ENCODE measurements at places on chromosomes 12 and 14.

DNA sequence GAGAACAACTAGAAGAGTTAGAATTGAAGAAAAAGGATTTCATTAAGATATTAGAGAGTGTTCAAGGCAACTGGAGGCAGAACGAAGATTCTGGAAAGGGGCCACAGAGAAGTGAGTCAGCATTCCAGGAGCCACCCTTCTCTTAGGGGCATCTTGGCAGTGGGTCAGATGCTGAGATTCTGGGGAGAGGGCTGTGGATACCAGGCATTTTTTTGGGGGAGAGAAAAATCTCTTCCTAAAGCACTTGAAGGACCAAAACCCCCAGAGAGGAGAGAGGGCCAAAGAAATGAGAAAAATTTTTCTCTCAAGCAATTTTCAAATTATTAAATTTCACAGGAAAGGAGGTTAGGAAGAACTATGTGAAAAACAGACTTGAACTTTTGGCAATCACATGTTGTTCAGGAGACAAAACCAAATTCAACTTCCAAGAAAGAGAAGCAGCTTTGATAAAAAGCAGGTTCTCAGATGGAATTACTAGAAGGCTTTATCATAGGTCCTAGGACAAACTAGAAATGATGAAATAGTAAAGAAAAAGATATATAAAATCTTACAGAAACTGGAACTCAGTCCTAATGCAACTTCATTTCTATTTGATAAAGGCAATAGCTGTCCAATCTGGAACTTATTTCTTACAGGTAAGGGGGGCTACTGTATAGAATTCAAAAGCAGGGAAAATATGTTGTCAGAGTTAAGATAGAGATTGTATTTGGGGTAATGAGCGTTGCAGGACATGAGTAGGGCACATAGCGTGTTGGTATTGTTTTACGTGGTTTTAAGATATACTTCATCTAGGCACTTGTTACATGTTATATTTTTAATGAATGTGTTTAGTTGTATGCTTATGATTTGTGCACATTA, 1.1 kb upstream of the CLEC2D start:
- no peak for DNase-seq

DNA sequence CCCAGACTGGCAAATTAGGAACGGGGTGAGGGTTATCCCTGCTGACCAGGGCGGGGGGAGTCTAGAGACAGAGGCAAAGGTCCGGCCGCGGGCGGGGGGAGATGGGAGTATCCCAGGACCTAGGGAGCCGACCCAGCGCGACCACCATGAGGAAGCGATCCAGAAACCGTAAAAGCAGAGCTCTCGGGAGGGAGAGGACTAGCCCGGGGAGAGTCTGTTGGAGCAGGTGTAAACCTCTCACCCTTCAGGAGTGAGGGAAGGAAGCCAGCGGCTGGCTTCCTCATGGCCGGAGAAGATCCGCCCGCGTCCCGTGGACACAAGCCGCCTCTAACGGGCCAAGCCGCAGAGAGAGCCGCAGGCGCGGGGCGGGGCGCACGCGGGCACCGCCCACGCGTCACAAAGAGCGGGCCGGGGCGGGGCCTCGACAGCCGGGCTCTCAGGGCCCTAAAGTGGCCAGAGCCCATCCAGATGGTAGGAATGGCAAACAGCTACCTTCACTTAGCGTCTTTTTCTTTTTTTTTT, at the start of gene ACRBP:
Gene ACRBP (minus strand): TSS at position 350 of the 522 bp plus-strand sequence. CDS start 66 bp downstream, at position 284.
- DNase-seq, result no peak

- no peak for DNase-seq
Measured at GRCh38 chr12:27077586-27077985, 4.8 kb downstream of the C12orf71 start.

GRCh38 chr12:56286044-56286830, 13.9 kb downstream of the CS start:
- DNase-seq, result no peak

DNA sequence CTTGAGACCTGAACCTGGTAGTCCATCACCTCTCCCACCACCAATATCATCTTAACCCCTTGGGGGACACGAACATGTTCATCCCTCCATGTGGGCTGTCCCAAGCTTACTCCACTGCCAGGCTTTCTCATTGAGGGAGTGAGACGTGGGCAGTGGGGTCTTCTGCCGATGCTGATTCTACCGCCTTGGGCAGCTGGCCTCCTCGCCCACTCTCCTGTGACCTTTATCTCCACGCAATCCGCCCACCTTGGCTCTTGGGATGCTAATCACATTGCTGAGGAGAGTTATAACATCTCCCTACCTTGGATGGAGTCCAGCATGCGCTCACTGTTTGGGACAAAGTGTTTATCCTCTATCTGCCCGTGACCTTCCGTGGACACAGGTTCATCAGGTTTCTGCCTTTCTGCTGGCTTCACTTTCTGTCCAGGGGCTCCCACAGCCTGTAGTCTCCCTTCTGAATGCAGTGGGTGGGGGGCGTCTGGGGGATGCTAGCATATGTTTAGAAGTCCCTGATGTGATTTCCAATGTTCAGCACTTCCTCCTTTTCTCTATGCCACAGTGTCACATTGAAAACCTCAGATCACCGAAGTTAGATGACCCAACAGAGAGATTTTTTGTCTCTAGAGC, 53.2 kb upstream of the ESRRB start:
- no peak for DNase-seq

DNA sequence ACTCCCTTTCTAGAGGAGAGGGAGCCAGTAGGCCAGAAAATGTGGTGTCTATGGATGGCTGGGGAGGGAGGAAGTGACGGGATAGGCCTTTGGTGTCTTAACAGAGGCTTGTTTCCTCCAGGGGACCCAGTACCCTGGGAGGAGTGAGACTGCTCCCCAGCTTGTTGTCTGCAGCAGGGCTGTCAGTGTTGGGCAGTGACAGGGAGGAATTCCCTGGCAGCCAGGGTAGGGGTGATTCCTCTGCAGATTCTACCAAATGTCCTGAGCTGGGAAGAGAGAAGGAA, 64.0 kb downstream of the GALNT16 start:
- no peak for DNase-seq

GRCh38 chr12:23816394-23816851, 133.0 kb downstream of the SOX5 start:
- peak; percentile 10 for DNase-seq

DNA sequence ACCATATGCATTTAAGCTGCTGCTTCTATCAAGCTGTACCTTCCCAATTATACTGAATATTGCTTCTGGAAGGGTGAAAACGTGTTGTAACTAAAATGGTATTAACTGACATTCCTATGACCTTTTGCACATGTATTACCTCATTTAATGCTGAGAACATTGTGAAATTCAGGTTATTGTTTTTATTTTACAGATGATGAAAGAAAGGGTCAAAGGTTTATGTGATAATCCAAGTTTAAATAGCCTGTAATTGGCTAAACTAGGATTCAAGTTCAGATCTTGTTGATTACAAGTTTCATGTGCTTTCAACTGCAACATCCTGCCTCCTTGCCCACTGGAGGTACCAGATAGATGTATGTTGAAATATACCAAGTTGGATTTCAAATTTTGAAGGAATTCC, 433.3 kb upstream of the PRICKLE1 start:
- no peak for DNase-seq

GRCh38 chr14:103692871-103693270, 22.4 kb downstream of the XRCC3 start:
- no peak for DNase-seq

GRCh38 chr12:112798048-112798760, 6.7 kb downstream of the RPH3A start:
- no peak for DNase-seq

DNA sequence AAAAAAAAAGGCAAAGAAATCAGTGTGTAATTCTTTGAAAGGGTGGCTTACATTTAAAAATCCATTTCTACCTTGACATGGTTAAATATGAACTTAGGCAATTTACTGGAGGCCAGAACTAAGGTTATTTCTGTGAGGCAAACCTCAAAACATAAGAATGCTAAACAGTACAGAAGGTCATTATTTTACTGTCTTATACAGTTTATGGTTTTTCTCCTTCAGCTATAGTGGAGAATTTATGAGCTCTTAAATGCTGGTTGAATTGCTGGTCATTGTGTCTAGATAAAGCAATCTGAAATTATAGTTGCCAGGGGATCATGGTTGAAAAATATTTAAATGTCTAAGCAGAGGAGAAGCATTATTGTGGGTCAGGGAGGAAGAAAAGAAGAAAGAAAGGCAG, 70.5 kb downstream of the TRIM9 start:
- no peak for DNase-seq

DNA sequence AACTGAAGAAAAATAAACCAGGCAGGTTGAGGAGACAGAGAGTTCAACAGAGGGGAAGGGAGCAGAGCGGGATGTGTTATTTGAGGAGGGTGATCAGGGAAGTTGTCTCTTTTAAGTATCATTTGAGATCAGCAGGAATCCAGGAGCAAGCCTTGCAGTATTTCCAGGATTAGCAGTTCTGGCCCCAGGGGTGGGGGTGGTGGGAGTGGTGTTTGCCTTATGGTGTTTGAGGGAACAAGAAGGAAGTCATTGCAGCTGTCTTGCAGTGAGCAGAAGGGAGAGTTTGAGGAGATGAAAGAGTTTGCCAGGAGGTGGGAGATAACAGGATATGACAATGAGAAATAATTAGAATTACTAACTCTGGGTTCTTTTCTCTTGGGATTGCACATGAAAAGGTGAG, 418.6 kb downstream of the NELL2 start:
- no peak for DNase-seq

DNA sequence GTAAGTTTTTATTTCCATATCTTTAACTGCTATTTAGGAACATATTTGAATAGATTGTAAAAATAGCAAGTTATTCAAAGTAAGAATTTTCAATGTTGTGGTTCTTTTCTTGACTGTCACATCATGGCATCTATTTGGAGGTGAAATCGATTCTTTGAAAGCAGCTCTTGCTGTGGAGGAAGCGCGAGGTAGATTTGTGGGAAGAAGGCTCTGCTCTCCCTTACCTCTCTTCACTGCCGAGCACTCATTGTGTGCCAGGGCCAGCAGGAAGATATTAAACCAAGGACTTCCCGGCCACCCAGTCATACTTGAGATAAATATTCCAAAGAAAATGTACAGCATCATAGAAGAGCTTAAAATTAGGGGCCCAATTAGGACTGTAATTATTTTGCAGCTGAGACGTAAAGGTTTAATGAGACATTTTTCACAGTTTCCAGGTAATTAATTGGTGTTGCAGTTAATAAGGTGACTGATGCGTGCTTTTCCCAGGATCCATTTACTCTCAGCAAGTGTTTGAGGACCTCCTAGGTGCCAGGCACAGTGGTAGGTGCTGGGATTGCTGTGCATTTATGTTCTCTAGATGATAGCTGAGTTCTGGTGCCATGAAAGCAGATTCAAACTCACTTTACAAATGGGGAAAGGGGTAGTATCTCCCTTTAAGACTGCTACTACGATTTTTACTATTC, 89.2 kb upstream of the DYNC1H1 start:
- peak; percentile 43 for DNase-seq

GRCh38 chr12:29438752-29439408, 57.9 kb upstream of the ERGIC2 start:
- no peak for DNase-seq

DNA sequence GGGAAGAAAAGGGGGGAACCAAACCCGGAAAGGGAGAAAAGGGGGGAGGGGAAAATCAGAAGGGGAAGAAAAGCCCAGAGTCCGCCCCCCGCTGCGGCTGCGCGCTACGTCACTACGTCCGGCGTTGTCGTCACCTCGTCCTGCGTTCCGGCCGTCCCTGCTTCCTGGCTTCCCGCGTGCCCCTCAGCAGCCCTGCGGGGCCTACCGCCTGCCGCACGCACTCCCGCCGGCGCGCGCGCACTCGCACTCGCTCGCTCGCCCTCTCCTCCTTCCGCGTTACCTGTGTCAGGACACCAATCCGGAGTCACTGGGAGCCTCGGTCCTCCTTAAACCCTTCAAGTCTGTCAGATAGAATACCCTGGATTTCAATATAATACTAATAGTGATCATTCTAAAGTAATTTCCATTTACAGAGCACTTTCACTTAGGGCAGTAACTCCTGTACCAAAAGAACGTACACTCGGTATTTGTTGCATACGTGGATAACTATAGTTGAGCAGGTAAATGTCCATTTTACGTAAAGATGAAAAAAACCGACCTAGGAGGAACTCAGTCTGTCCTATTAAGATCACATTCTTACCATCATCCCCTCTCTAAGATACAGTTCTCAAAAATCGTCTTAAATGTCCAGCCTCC, at the start of gene R3HDM2:
Gene R3HDM2 (minus strand): TSS at position 113 of the 636 bp plus-strand sequence. CDS start 120,615 bp downstream, outside the sequence.
- peak; percentile 95 for DNase-seq

GRCh38 chr12:46230306-46230705, 38.5 kb downstream of the SLC38A1 start:
- DNase-seq, result no peak

DNA sequence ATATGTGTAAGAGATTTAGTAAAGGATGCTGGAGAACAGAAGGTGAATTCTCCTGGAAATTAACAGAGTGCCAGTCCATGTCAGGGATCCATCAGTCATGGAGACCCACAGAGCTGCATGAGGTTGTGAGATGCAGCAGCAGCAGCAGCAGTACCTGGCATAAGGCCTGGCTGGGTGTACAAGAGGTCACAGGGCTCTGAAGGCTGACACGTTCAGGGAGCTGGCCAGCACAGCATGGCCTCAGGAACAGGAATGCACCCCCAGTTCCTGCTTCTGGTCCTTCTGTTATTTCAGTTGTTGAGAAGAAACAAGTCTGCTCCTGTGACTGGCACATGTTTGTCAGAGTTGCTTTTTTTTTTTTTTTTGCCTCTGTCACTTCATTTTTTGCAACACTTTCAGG, 210.8 kb downstream of the CNTN1 start:
- DNase-seq, result no peak

GRCh38 chr12:46458500-46459102, 86.0 kb upstream of the SLC38A2 start:
- DNase-seq, result no peak

GRCh38 chr12:26465419-26466097, 270.2 kb downstream of the SSPN start:
- no peak for DNase-seq

DNA sequence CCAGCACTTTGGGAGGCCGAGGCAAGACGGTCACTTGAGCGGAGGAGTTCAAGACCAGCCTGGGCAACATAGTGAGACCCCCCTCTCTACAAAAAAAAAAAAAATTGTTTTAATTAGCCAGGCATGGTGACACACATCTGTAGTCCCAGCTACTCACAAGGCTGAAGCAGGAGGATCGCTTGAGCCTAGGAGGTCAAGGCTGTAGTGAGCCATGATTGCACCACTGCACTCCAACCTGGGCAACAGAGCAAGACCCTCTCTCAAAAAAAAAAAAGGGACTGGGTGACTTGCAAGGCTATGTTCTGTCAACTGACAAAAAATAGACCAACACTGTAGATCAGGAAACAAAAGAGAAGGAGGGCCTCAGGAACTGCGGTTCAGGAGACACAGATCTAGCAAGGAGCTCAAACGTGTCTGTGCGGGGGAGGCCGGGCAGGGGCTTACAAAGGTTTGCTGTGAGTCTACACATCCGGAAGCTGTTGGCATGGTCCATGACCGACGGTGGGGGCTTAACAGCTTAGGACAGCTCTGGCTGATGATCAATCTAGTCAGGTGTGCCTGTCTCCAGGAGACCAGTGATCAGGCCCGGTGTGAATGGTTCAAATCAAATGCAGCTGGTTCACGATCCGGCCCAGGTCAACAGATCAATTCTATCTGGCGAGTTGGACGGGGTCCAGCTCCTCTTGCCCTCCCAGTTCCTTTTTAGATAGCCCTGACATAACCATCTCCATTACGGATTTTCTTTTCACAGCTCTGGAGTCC, 31.7 kb upstream of the INF2 start:
- no peak for DNase-seq

Data from NCI-H526 treated with DMSO at 0.1 percent for 48 hours (cell line).